ENCODE measurements at places on chromosomes 3 and 15.

DNA sequence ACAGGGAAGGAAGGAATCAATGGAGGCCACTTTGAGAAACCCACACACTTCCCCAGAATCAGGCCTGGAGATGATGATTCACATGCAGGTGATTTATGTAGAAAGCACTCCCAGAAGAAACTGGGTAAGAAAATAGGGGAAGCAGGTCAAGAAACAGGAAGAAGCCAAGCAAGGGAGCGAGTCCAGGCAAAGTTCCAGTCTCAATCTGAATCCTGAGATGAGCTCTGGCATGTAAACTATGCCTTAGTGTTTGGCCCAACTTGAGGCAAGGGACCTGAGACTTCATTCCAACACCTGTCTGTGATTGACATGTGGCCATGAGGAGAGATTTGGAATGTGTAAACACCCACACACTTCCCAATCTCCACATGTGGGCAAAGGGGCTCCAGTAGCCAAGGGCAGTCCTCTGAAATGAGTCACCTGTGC lies 61.6 kb upstream of the CTNNB1 start:
- no peak for DNase-seq

DNA sequence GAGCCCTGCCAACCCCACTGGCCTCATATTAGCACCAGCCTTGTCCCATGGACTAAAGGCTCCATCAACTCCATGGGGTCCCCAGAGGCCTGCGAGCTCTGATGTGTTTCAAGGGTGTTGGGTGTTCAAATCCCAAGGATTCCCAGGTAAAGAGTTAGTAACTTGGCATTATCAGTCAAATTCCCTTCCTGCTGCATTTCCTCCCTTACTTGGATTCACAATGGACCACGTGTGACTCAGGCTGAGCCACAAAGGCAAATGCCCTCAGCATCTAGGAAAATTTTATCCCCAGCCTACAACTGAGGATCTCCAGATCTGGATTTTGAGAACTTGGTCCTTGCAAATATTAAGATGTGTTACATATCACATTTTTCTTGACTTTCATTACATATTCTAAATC lies 58.8 kb downstream of the GADL1 start:
- no peak for DNase-seq

GRCh38 chr3:45751537-45752242 lies 44.6 kb downstream of the SLC6A20 start:
- no peak for DNase-seq

GRCh38 chr15:41546851-41547786 lies 3.1 kb upstream of the RPAP1 start:
- no peak for DNase-seq

- no peak for DNase-seq
Observed at GRCh38 chr15:90401495-90401894, 13.5 kb downstream of the IQGAP1 start.

DNA sequence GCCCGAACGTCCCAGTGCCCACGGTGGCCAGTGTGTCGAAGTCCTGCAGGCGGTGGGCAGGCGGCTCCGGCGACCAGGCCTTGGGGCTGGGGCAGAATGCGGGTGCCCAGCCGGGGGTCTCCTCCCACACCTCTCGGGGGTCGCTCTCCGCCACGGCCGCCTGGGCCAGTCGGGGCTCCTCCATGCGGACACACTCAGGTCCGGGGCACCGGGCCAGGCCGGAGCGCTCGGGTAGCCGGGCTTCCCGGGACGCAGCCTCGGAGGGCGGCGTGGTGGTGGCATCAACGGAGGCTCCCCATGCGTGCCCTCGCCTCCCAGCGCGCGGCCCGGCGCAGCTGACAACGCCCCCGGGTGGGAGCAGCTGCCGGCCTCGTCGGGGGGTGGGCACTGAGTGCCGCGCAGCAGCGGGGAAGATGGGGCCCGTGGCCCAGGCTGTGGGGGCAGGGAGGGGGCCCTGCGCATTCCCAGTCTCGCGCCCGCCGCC lies 30.1 kb upstream of the CERS3 start:
- DNase-seq: no peak

DNA sequence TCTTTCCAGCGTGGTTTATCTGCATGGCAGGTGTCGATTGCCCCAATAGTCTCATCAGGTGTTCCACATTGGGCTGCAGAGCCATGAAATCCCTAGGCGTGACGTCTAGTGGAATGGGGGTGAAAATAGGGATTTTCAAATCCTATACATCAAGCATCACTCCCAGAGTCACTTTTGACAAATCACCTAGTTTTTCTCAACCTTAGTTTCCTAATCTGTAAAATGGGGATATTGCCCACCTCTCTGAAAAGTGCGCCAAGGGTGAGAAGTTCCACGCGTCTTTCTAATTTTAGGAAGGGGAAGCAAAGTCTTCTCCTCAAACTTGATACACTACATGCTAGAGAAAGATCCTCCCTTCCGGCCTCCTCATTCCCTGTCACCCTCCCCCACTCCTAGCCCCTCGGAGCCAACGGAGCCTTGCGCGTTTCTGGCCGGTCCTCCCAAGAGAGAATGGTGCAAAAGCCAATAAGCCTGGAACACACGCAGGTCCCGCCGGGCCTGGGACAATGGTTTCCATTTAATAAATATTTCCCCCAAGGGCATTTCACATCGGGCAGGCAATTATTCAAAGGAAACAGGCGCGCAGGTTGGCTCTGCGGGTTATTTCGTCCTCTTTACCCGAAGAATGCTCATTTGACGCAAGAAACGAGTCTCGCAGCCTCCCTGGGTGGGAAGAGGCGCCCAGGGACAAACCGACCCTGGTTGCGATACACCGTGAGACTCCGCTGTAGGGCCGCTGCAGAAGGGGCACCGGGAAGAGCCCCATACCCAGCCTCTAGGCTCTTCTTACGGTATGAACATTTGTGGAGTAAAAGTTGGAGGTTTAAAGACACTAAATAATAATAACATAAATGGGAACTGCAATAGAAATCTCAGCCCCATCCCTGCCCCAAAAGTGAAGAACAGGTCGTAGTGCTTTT lies 1.2 kb upstream of the SOX14 start:
- DNase-seq: no peak

DNA sequence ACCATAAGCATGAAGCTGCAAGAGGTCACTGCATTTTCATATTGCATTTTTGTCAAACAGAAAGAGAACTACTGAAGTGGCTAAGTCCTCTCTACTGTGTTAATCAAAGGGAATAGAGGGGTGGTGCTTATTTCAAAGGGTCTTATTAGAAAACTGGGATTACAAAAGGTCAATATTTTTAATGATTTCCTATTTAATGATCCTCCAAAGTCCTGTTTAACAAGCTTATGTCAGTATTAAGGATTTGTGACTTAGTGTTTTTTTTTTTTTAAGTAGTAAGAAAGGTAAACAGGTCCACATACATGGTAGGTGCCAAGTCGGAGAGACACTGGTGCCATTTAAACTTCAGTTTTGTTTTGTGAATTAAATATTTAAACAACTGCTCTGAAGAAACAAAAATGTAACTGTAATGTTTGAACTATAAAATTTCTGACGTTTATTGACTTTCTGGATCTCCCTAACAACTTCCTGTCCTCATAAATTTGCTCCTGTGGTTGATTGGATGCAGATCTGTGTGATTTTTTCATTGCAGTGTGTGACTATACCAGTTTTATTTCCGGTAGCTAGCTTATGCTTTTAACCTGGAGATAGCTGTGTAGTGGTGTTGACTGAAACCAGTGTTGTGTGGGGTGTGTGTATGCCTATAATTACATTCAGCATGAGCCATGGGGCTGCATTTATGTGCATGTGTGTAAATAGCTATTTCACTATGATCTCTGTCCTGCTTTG lies 8.6 kb upstream of the CACNA1D start:
- DNase-seq: no peak

- DNase-seq: no peak
Observed at GRCh38 chr3:151067158-151067557, 18.3 kb upstream of the MED12L start.

- no peak for DNase-seq
Observed at GRCh38 chr3:7166460-7166859, 305.5 kb downstream of the GRM7 start.

All from nephron progenitor cell (in vitro differentiated cells).